CD4-positive, alpha-beta T cell treated with Interleukin-12 subunit alpha and Interleukin-12 subunit beta, for 1 hour (primary cell): ENCODE measurements at places on chromosomes 1 and 21.
A peak's percentile ranks its signal among the peaks of the same experiment; 100 is the strongest.

DNA sequence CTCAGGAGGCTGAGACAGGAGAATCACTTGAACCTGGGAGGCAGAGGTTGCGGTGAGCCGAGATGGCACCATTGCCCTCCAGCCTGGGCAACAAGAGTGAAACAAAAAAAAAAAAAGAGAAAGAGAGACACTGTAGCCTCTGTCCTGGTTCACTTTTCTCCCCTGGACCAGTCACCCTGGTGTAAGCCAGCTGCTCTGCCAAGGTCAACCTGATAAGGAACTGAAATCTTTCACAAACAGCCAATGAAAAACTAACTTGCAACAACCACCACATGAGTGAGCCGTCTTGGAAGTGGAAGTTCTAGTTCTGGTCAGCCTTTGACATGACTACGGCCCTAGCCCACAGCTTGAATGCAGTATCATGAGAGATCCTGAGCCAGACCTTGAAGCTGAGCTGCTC lies 36.8 kb upstream of the CXADR start:
- DNase-seq: no peak

GRCh38 chr1:208223136-208223535 lies 21.0 kb downstream of the PLXNA2 start:
- DNase-seq: no peak

DNA sequence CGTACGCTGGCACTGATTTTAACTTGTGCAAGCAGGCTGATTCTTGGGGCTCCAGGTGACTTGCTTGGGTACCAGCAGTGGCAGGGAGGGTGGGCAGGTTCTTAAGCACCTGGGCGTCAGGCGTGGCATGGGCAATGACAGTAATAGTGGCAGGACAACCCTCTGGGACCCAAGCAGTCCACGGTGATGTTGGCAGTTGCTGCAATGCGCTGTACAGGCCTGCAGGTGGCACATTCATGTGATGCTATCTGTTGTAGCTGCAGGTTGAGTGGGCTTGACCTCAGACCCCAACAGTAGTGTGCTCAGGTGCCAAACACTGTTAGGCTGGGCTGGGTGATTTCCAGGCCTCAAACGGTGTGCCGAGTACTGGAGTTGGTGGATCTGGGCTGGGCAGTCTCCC lies 10.2 kb upstream of the OR10J4 start:
- DNase-seq: no peak

- DNase-seq: peak; percentile 61
Observed at GRCh38 chr1:83931658-83932253, 67.2 kb downstream of the TTLL7 start.

DNA sequence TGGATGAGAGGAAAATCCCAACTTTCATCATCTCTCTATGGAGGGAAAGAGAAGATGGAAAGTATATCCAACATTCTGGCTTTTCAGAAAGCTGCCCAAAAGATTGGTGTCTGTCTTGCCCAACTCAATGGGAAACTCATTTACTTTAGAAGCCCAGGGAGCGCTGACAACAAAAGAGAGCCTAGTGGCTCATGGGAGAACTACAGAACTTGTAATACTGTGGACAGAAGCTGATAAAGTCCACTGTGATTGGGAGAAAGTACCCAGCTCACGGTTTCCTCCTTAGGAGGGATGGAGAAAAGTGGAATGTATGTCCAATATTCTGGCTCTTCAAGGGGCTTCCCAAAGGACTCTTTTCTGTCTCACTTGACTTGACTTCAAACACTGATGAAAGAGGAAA lies 66.0 kb downstream of the RGS21 start:
- DNase-seq: no peak

DNA sequence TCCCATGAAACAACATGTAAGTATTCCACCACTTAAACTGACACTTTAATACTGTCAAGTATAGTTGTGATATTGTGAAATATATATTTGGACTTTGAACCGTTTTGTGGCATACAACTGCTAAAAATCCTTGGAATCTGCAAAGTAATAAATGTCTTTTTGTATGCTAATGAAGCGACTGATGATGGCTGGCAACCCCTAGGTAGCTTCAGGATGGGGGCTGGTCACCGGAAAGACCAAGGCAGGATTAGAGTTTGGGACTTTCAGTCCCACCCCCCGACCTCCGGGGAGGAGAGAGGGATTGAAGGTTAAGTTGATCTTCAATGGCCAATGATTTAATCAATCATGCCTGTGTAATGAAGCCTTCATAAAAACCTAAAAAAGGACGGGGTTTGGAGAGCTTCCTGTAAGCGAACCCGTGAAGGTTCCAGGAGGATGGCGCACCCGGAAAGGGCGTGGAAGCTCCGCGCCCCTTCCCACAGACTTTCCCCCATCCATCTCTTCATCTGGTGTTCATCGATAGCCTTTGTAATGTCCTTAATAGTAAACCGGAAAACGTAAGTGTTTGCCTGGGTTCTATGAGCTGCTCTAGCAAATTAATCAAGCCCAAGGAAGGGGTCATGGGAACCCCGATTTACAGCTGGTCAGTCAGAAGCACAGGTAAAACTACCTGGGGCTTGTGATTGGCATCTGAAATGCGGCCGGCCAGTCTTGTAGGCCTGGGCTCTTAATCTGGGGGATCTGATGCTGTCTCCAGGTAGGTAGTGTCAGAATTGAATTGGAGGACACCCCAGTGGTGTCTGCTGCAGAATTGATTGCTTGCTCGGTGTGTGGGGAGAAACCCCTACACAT lies 1.8 kb upstream of the ZNF281 start:
- no peak for DNase-seq

DNA sequence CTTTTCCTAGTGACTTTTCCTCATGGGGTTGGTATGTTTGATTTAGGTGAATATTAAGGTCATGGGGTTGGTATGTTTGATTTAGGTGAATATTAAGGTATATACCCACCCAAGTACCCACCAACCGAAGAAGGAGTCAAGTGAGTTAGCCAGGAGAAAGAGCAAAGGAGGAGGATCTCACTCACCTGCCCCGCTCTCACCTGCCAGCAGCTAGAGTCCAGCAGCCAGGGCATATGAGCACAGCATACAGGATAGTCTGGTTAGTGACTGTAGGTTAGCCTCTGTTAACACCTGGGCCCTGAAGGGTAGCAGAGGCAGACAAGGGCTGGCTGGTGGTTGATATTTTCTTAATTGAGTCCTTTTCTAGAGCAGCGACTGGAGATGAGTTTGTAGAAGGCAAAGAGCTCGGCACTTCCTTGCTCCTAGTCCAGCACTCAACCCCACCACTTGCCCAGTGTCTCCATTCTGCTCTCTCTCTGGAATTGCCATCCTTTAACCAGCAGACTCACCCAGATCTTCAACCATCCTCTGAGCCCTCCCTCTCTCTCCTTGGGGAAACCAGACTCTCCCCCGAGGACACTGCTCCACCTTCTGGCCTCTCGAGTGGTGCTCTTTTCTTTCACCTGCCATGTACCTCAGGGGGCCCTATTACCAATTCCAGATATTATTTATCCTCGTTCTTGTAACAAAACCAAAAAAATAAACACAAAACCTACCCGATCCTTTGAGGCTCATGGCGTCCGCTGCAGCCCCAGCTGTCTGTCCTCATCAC lies 16.3 kb upstream of the DESI2 start:
- DNase-seq: no peak

- no peak for DNase-seq
Observed at GRCh38 chr21:31977816-31978215, 105.0 kb downstream of the HUNK start.

GRCh38 chr1:171799166-171799565 lies 17.7 kb downstream of the METTL13 start:
- no peak for DNase-seq

DNA sequence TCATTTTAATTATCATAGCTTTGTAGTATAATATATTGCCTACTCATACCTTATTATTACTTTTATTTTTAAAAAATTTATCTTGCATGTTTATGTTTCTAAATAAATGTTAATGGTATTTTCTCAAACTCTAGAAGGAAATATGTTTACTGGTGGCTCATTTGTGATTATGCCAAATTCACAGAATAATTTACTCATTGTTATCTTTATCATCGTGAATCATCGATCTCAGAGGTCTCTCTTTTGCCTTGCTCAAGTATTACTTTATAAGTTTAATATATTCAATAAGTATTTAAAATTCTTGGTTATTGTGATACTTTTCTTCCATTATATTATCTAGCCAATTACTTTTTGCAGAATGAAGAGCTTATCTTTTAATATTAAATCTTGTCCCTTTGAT lies 836.7 kb upstream of the ADAMTS5 start:
- DNase-seq: no peak

DNA sequence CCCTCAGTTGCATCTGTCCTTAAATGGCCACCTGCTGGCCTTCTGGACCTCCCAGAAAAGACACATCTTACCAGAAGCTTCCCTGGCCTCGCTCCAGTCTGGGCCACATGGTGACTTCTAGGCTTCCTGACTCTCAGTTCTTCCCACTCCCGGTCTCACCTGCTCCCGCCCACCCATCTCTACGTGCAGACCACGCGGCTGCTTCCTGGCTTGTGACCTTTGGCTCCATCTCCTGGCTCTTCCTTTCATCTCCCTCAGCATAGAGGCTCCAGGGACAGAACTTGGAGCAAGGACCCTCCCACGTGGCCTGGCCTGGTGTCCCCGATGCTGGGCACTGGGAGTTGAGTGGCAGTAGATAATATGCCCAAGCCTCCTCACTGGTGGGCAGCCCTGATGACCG lies 124.9 kb upstream of the IRF2BP2 start:
- DNase-seq: no peak

DNA sequence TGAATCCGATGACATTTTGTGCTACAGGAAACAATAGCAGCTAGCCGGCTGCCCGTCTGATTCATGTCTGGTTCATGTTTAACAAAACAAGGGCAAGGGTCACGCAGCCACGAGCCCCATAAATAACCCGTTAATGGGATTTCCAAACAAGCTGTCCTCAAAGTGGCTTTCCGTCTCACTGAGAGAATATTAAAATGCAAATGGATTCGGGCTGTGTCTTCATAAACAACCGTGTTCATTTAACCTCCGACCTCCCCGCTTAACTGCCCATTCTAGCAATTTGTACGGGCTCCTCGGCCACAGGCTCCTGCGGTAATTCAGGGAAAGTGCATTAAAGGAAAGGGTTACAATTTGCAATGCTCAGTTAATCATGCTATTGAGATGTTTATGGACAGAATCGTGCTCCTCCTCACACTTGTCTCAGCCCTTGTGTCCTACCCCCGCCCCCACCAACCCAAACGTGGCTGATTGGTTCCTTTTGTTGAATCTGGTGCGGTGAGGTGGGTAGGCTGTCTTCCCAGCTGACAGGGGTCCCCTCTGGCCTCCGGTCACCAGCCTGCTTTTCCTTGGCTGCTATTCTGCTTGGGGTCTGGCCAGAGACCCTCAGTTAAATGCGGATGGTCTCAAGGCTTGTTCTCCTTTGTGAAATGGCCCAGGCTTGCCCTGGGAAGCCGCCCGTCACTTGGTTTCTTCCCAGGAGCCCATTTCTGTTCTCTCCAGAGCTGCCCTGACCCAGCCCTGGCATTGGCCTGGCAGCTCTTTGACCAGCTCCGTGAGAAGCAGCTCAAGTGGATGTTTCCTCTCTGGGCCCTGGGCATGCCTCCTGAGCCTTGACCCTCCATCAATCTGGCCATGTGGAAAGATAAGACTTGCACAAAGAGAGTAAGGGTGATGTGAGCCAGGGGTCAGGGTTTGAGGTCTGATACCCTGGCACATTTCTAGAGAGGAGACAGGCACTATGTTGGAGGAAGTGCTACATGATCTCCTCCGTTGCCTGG lies 200.7 kb upstream of the POU3F1 start:
- no peak for DNase-seq

DNA sequence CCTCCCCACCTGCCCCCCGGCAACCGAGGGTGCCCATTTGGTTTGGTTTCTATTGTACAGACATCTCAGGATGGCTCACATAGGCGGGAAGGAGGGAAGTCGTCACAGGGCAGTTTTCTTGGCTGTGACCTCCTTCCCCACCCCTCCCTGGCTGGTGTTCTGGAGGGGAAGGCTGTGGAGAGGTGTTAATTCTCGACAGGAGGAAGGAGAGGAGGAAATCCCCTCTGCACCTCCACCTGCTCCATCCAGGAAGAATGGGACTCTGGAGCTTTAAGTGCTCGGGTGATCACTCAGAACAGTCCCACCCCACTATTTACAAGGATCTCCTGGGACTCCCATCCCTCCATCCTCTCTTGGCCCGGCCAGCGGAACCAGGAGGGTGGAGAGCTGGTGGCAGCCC lies 7.6 kb downstream of the MEX3A start:
- DNase-seq: no peak

DNA sequence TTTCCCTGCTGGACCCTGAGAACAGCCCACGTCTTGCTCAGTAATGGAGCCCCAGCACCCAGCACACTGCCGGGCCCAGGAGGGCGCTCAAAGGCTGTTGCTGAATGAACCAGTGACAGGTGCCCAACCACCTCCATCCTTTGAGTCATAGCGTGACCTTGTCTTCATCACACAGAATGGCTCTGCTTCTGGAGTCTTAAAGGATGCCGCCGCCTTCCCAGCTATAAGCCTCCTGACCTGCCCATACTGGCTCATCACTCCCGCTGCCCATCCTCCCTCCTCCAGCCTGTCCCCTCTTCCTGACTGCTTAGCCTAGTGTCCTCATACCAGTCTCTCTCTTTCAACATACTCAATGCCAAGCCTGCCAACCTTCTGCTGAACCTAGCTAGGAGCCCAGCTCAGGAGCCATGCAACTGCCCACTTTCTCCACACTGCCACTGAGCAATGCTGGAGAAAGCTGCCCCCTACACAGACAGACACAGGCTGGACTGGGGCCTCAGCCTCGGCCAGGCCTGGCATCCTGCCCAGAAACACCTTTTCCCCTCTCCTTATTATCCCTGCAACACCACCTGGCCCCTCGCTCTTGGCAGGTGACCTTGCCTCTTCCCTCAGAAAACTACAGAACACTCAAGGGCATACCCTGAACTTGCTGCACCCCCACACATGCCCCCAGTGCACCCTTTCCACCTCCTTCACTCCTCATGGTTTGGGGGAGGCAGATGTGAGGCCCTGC lies 14.1 kb downstream of the TTC39A start:
- DNase-seq: no peak

DNA sequence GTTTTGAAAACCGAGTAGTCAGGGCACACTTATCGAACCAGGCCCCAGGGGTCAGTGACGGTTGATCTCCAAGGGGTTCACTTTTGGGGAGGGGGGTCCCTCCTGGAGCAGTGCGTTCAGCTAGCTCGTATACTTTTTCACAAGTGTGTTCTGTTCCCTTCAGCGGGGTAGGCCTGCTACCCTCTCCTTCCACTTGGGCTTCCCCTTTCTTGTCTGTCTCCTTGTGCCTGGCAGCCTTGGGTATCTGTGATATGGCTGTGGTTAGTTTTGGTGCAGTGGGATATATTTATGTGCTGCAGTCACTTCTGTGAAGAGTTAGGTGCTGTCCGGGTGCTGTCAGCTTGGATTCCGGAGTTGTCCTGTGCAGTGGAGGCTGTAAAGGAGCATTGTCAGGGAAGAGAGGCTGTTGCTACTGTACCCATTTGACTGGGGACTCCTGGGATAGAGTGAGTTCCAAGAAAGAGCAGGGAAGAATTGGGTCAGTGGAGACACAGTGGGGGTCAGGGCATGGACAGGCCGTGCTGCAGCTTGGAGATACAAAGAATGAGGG lies 29.7 kb downstream of the ADARB1 start:
- DNase-seq: no peak

DNA sequence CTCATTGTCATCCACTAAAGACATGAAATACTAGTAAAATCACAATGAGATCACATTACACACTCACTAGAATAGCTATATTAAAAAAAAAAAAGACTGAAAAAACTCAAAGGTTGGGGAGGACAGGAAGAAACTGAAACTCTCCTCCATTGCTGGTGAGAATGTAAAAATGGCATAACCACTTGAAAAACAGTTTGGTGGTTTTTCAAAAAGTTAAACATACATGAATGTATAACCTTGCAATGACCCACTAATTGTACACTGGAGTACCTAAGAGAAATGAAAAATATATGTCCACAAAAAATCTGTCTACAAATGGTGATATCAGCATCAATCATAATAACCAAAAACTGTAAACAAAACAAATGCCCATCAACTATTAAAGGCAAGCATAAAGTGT lies 44.0 kb downstream of the NRIP1 start:
- DNase-seq: no peak
